SJCRH30 (cell line): ENCODE measurements at places on chromosomes 16 and 17. TPM values are rescaled to one million over a fixed set of nuclear protein-coding genes. Genes with fewer than 3 reads are reported as not detected.
A peak's percentile ranks its signal among the peaks of the same experiment; 100 is the strongest.

KRT27 gene
- total RNA-seq = not detected in 2 replicates

GRCh38 chr16:85330694-85331188, 218.5 kb upstream of the CIBAR2 start:
- H3K36me3 ChIP-seq = no peaks in the 10 kb centered on the region
- no peak overlapping the region for H3K4me3 ChIP-seq
- DNase-seq = peak; percentile 82
- H3K4me1 ChIP-seq = peaks cover 19% of the 10 kb centered on the region

MT4 gene
- total RNA-seq = not detected in 2 replicates

GRCh38 chr17:45316434-45317110, at the start of gene MAP3K14:
Gene MAP3K14, minus strand, starts transcription at chr17:45317020. Its CDS starts 26,275 bp downstream, at chr17:45290745.
- peaks cover 31% of the 10 kb centered on the region for H3K4me1 ChIP-seq
- H3K27ac ChIP-seq = peak within 1 kb of the TSS; percentile 37; the same call in 1 of the 2 replicates
- H3K4me3 ChIP-seq = peak within 1 kb of the TSS; percentile 72
- DNase-seq = peak; percentile 75

DNA sequence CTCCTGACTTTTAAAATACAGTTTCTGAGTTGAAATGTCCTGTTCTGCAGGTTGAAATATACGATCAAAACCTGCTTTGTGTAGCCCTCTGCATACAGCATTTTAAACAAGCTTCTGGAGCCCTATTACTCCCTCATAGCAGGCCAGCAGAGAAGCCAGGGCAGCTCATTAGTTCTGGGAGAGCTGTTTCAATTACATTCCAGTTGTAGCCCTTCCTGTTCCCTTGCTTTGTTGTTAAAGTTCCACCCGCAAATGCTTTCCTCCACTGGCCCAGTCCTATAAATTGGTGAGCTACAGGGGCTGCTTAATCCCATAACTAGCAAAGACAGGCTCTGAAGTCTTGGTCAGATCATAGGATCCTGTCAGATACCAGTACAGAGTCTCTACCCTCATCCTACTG, 162.5 kb downstream of the SLC39A11 start:
- DNase-seq = no peak
- no peak overlapping the region for H3K27ac ChIP-seq
- no peaks in the 10 kb centered on the region for H3K4me1 ChIP-seq
- H3K27me3 ChIP-seq = no peaks in the 10 kb centered on the region

GRCh38 chr16:2523801-2524231, 3.6 kb downstream of the AMDHD2 start:
- no peak for DNase-seq
- no peak overlapping the region for H3K27ac ChIP-seq
- no peak overlapping the region for H3K4me3 ChIP-seq
- no peaks in the 10 kb centered on the region for H3K27me3 ChIP-seq
- H3K4me1 ChIP-seq = no peaks in the 10 kb centered on the region

DNA sequence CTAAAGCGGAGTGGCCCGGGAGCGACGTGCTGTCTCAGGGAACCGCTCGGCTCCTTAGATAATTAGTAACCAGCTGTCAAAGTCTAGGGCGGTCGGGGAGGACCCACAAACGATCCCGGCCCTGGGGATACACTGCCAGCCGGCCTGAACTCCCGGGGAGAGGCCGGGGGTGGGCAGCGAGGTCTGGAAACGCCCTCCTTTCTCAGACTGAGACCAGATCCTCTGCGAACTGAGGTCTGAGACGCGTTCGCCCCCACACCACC, 1.3 kb downstream of the HNF1B start:
- no peaks in the 10 kb centered on the region for H3K27me3 ChIP-seq
- DNase-seq = no peak
- no peak overlapping the region for H3K4me3 ChIP-seq
- no peaks in the 10 kb centered on the region for H3K4me1 ChIP-seq
- H3K36me3 ChIP-seq = no peaks in the 10 kb centered on the region

NT5C3B gene
- total RNA-seq = 115 and 120 TPM in 2 replicates

DNA sequence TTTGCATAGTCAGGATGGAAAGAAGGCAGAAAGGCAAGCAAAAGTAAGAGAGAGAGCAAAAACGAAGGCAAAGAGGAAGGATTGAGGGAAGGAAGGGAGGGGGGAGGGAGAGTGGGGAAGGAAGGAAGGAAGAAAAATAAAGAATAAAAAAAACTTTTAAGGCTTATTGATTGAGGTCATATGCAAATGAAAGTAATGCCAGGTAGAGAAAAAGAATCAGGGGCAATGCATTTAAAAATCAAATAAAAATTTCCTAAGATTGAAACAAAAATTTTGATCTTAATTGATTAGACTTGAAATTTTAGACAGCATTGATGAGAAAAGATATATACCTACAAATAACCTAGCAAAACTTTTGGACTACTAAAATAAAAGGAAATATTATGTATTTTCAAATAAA, 153.9 kb upstream of the KIF2B start:
- no peak overlapping the region for H3K27ac ChIP-seq
- H3K36me3 ChIP-seq = no peaks in the 10 kb centered on the region
- no peak overlapping the region for H3K4me3 ChIP-seq
- no peaks in the 10 kb centered on the region for H3K4me1 ChIP-seq
- no peaks in the 10 kb centered on the region for H3K27me3 ChIP-seq

PLCD3 gene
- 5.8 and 8.2 TPM in 2 replicates for total RNA-seq

DNA sequence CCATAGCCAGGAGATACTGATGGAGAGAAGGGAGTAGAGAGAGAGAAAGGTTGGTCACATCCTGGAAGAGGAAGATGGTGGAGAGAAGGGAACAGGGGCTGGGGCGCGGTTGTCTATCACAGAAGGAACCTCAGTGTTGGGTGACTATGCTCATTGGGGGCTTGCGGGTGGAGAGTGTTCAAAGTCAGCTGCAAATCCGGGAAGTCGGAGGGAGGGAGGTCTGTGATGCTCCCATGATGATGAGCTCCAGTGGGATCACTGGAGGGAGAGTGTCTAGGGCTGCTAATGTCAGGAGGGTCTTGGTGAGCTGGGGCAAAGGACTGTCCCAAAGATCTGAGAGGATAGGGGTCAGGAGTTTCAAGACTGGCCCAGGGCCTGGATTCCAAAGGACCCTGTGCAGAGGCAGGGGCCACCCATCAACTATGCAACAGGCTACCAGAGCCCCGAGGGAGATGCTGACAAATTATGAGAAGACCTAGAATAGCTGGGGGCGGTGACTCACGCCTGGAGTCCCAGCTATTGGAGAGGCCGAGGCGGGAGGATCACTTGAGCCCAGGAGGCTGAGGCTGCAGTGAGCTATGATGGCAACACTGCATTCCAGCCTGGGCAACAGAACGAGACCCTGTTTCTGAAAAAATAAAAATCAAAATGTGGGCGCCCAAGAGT, 2.6 kb downstream of the SPDYE4 start:
- H3K36me3 ChIP-seq = no peaks in the 10 kb centered on the region
- no peaks in the 10 kb centered on the region for H3K27me3 ChIP-seq
- H3K4me3 ChIP-seq = no peak overlapping the region
- no peak for DNase-seq

ESRP2 gene
- total RNA-seq = 0.24 TPM in 1 of 2 replicates, not detected in the other

FNDC8 gene
- not detected in 2 replicates for total RNA-seq

PKD1 gene
- total RNA-seq = 47.1 and 51.9 TPM in 2 replicates

AGRP gene
- not detected in 2 replicates for total RNA-seq

DNA sequence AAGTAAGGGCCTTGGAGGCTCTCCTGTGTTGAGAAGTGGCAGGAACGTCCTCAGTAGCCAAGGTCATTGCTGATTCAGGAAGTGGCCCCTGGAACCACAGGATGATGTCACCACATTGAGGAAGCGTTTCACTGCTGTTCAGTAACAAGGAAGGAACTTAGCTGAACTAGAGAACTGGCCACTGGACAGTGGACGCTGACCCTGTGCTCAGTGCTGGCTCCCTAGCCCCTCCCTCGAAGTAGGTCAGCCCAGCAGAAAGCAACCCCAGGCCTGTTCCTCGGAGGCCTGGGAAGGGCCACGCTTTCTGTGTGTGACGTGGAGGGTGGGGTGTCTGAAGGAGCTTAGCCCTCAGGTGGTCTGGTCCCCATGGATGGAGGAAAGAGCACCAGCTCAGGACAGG, 58.3 kb downstream of the B9D1 start:
- H3K4me1 ChIP-seq = peaks cover 29% of the 10 kb centered on the region
- peak; percentile 67 for DNase-seq
- H3K27me3 ChIP-seq = no peaks in the 10 kb centered on the region
- H3K36me3 ChIP-seq = no peaks in the 10 kb centered on the region
- peak overlapping the region; percentile 18; the same call in 1 of the 2 replicates for H3K27ac ChIP-seq
- no peak overlapping the region for H3K4me3 ChIP-seq

GRCh38 chr16:19515757-19516156, 6.1 kb downstream of the GDE1 start:
- no peak for DNase-seq
- H3K4me1 ChIP-seq = no peaks in the 10 kb centered on the region
- H3K4me3 ChIP-seq = no peak overlapping the region
- H3K27ac ChIP-seq = no peak overlapping the region

DNA sequence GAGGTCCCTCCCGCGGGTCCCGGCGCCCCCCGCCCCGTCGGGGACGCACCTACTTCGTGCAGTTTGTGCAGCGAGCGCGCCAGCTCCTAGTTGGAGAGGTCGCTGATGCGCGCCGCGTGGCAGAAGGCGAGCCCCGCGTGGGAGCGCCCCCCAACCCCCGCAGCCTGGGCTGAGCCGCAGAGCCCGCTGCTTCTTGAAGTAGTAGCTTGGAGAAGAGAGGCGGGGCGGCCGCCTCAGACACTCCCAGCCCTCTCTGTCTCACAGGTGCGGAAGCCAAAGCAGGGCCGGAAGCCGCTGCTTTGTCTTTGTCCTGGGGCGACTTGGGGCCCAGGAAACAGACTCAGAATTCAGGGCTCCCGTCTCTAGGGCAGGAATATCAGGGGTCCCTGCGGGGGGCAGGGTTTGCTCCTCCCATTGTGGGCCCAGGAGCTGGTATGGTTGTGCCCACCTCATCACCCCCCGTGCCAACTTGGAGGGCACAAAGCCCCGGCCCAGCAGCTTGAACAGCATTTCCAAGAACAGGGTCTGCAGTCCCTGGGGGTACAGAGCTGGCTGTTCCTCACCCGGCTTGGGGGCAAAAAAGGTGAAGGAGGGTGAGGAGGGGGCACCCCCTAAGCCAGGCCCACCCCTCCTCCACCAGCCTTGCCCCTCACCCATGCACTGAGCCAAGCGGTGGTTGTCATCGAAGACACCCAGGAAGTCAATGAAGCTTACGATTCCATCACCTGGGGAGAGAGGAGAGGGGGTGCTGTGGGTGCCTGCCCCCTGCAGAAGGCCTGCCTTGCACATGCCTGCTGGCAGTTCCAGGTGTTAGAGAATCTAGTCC, 13.5 kb downstream of the SPATA32 start:
- no peaks in the 10 kb centered on the region for H3K27me3 ChIP-seq
- peak overlapping the region; percentile 63 for H3K4me3 ChIP-seq
- H3K36me3 ChIP-seq = no peaks in the 10 kb centered on the region
- peak overlapping the region; percentile 13; the same call in 1 of the 2 replicates for H3K27ac ChIP-seq

DNA sequence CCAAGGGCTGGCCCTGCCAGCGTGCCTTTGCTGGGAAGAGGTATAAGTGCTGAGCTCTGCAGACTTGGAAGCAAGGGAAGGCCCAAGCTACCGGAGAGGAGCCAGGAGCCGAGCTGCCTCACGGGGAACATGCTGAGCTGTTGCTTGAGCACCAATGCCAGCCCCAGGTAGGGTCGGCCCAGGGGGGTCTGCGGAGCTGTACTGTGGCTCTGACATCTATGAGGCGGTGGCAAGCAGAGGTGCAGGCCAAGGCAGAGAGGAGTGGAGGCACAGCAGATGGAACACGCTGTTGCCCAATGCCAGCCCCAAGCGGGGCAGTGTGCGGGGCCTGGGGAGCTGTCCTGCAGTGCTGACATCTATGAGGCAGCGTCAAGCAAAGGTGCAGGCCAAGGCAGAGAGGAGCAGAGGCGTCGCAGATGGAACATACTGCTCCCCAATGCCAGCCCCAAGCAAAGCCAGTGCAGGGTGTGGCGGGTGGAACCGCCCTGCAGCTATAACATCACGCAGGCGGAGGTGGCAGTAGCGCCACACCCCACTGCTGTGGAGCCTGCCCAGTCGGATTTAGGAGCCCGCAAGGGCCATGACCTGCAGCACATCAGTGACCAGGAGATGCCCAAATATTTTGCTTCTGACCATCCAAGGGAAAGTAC, 10.0 kb downstream of the GGA2 start:
- no peaks in the 10 kb centered on the region for H3K27me3 ChIP-seq
- no peak for DNase-seq
- no peak overlapping the region for H3K4me3 ChIP-seq

DNA sequence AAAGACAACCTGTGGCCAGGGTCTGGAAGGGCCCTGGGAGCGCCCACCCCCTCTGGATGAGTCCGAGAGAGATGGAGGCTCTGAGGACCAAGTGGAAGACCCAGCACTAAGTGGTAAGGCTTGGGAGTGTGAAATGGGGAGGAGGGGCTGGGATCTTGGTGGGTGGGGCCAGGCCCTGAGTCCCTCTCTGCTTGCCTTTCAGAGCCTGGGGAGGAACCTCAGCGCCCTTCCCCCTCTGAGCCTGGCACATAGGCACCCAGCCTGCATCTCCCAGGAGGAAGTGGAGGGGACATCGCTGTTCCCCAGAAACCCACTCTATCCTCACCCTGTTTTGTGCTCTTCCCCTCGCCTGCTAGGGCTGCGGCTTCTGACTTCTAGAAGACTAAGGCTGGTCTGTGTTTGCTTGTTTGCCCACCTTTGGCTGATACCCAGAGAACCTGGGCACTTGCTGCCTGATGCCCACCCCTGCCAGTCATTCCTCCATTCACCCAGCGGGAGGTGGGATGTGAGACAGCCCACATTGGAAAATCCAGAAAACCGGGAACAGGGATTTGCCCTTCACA, 1.2 kb upstream of the STARD3 start:
- no peaks in the 10 kb centered on the region for H3K36me3 ChIP-seq
- no peak for DNase-seq
- H3K27me3 ChIP-seq = 0 out of 2 replicates have a peak, but pooled peaks cover 2% of the 10 kb centered on the region
- H3K27ac ChIP-seq = no peak overlapping the region

DNA sequence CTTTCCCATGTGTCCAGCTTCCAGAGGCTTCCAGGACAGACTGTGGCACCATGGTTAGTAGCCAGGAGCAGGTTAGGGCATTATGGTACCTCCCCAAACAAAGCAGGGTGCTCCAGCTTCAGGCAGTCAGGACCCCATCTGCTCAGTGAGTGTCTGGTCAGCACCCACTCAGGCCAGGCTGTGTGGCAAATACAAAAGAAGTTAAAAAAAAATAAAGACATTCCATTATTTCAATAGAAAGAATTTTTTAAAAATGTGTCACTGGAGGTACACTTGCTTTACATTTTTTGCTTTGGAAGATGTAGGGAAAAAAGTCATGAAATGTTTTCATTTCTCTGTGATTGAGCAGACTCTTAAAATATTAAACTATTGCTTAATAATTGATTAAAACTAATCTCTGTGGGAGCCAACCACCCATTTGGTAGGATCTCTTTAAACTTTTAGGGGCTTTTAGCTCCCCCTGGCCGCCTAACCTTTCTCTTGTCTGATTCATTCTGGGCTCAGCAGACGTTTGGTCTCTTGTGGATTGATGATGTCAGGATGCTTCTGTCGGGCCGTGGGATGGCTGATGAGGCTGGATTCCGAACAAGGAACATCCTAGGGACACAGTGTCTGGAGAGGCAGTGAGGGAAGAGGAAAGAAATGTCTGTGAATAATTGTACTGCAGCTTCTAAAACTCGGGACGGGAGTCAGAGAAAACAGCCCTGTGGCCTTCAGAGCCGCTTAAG, 28.4 kb upstream of the NPTX1 start:
- peaks cover 19% of the 10 kb centered on the region for H3K27me3 ChIP-seq
- H3K36me3 ChIP-seq = no peaks in the 10 kb centered on the region
- H3K4me3 ChIP-seq = no peak overlapping the region
- DNase-seq = no peak
- no peaks in the 10 kb centered on the region for H3K4me1 ChIP-seq
